ENCODE measurements at places on chromosomes 6 and 20. TPM values are rescaled to one million over a fixed set of nuclear protein-coding genes. Genes with fewer than 3 reads are reported as not detected.

Gene RSPO4
- not detected for total RNA-seq

Gene SLC35D3
- not detected for total RNA-seq

Gene C6orf15
- not detected for total RNA-seq

Gene ANGPT4
- total RNA-seq = not detected

Gene APMAP
- 36.7 TPM for total RNA-seq

Gene TMEM239
- total RNA-seq = not detected

Gene VGLL2
- total RNA-seq = not detected

Gene PTCRA
- total RNA-seq = not detected

Gene WFDC12
- total RNA-seq = not detected

Gene NINL
- total RNA-seq = 4.1 TPM

Gene ATAT1
- total RNA-seq = 7.8 TPM

Gene SLC17A4
- not detected for total RNA-seq

Gene FAM217A
- total RNA-seq = not detected

Gene PRDM13
- not detected for total RNA-seq

Gene BEND3
- 6.3 TPM for total RNA-seq

Gene OR2H1
- not detected for total RNA-seq

Gene HLA-DRA
- 9.2 TPM for total RNA-seq

Gene MYH7B
- 0.38 TPM for total RNA-seq

Gene ZBTB46
- 0.38 TPM for total RNA-seq

Gene SCUBE3
- total RNA-seq = not detected

Gene ARHGAP18
- 8.2 TPM for total RNA-seq

Gene ADTRP
- total RNA-seq = 20.0 TPM

Gene WFDC10B
- not detected for total RNA-seq

Gene CTSZ
- total RNA-seq = 18.4 TPM

Gene MUCL3
- not detected for total RNA-seq

Gene GNAS
- 703 TPM for total RNA-seq

Gene OR2J3
- not detected for total RNA-seq

Gene CNR1
- total RNA-seq = not detected

Gene MED20
- total RNA-seq = 23.4 TPM

Gene FKBP1C
- total RNA-seq = 1.7 TPM

Gene ATXN1
- total RNA-seq = 40.8 TPM

Gene EHMT2
- 55.4 TPM for total RNA-seq

Gene PI16
- not detected for total RNA-seq

Gene GJA1
- 0.09 TPM for total RNA-seq

Gene YTHDF1
- total RNA-seq = 31.0 TPM

Gene GJA10
- total RNA-seq = not detected

Gene MUC22
- not detected for total RNA-seq

Gene OPRM1
- total RNA-seq = not detected

Gene GATA5
- total RNA-seq = not detected

Data from activated CD8-positive, alpha-beta T cell treated with anti-CD3 and anti-CD28 coated beads for 36 hours (primary cell).